ENCODE measurements at places on chromosomes 7 and 10.

DNA sequence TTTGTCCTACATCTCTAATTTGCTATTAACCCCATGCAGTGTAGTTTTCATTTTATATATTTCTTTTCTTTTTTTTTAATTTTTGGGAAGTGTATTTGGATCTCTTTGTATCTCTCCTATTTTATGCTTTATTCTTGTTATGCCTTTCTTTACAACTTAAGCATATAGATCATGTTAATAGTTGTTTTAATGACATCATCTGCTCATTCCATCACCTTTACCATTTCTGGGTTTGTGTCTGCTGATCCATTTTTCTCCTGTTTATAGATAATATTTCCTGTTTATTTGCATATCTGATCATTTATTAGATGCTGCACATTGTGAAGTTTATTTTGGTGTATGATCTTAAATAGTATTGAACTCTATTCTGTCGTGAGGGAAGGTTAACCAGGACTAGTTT lies 13.7 kb downstream of the COPG2 start:
- peaks cover 6% of the 10 kb centered on the region for H3K4me1 ChIP-seq
- peaks cover 11% of the 10 kb centered on the region for H3K36me3 ChIP-seq
- no peak overlapping the region for H3K4me3 ChIP-seq
- no peak for DNase-seq
- no peak overlapping the region for H3K27ac ChIP-seq
- H3K27me3 ChIP-seq: no peaks in the 10 kb centered on the region

- H3K27ac ChIP-seq: peak overlapping the region; percentile 31
- no peaks in the 10 kb centered on the region for H3K36me3 ChIP-seq
- H3K4me1 ChIP-seq: peaks cover 2% of the 10 kb centered on the region
- no peak overlapping the region for H3K4me3 ChIP-seq
Observed at GRCh38 chr10:18501198-18501597, 150.2 kb downstream of the NSUN6 start.

- DNase-seq: no peak
- no peak overlapping the region for H3K27ac ChIP-seq
- no peaks in the 10 kb centered on the region for H3K36me3 ChIP-seq
- no peaks in the 10 kb centered on the region for H3K4me1 ChIP-seq
- no peaks in the 10 kb centered on the region for H3K27me3 ChIP-seq
Observed at GRCh38 chr10:51035344-51035743, 38.9 kb upstream of the PRKG1 start.

- DNase-seq: peak; percentile 53
- peaks cover 70% of the 10 kb centered on the region for H3K36me3 ChIP-seq
- H3K4me1 ChIP-seq: peaks cover 90% of the 10 kb centered on the region
Observed at GRCh38 chr7:44622342-44623151, 16.1 kb downstream of the OGDH start.

GRCh38 chr10:93383562-93383981 lies 98.6 kb downstream of the MYOF start:
- no peaks in the 10 kb centered on the region for H3K27me3 ChIP-seq
- DNase-seq: no peak
- H3K4me3 ChIP-seq: no peak overlapping the region
- H3K27ac ChIP-seq: no peak overlapping the region
- H3K36me3 ChIP-seq: peaks cover 10% of the 10 kb centered on the region

DNA sequence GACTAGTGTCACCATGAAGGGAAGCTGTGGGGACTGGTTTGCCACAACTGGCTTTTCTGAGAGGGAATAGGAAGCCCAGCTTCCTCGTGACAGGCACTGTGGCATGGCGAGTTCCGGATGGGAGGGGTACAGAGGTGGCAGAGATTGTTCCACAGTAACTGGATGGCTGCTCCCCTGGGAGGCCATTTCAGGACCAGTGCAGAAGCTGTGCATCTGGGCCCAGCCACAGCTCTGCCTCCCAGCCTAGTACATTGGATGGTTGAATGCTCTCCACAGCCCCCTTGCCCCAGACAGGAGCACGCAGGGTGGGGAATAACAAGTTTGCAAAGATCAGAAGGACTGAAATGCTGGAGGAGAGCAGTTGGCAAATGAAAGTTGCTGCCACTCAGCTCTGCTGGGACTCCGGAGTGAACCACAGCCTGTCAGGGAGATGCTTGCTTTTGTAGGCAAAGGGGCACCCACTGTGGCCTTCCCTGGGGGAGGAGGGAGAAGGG lies 51.8 kb downstream of the GSDME start:
- no peak for DNase-seq
- H3K27me3 ChIP-seq: no peaks in the 10 kb centered on the region
- no peaks in the 10 kb centered on the region for H3K36me3 ChIP-seq
- H3K4me3 ChIP-seq: no peak overlapping the region
- H3K27ac ChIP-seq: no peak overlapping the region

- no peaks in the 10 kb centered on the region for H3K4me1 ChIP-seq
- H3K36me3 ChIP-seq: no peaks in the 10 kb centered on the region
- no peak overlapping the region for H3K4me3 ChIP-seq
- DNase-seq: no peak
- no peaks in the 10 kb centered on the region for H3K27me3 ChIP-seq
Observed at GRCh38 chr7:82032901-82033300, 263.1 kb upstream of the HGF start.
